ENCODE measurements at places on chromosomes 2 and 18. TPM values are rescaled to one million over a fixed set of nuclear protein-coding genes. Genes with fewer than 3 reads are reported as not detected.
A peak's percentile ranks its signal among the peaks of the same experiment; 100 is the strongest.

- H3K36me3 ChIP-seq, result no peaks in the 10 kb centered on the region
- H3K4me3 ChIP-seq, result no peak overlapping the region
- H3K4me1 ChIP-seq, result no peaks in the 10 kb centered on the region
- DNase-seq, result no peak
- H3K27me3 ChIP-seq, result no peaks in the 10 kb centered on the region
- no peak overlapping the region for H3K27ac ChIP-seq
Observed at GRCh38 chr2:128768041-128768440, 449.4 kb upstream of the HS6ST1 start.

DNA sequence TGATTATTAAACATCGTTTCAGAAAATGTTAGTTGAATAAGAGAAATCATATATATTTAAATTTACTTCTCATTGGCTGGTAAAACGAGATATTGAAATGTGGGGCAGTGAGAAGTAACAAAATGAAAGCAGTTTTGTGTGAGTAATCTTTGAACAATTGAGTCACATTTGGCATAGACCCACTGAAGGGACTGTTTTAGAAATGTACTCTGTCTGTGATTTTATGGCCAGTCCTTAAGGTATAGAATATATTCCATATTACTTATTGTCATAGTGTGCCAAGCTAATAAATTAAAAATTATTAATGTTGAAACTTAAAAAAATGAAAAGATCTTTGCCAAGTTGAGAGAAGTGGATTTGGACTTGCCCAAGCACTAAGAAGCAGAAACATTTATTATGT, 222.4 kb upstream of the COL3A1 start:
- no peak overlapping the region for H3K27ac ChIP-seq
- H3K27me3 ChIP-seq, result no peaks in the 10 kb centered on the region
- H3K4me3 ChIP-seq, result no peak overlapping the region
- no peaks in the 10 kb centered on the region for H3K4me1 ChIP-seq
- H3K36me3 ChIP-seq, result no peaks in the 10 kb centered on the region
- no peak for DNase-seq

- H3K36me3 ChIP-seq, result no peaks in the 10 kb centered on the region
- no peak for DNase-seq
- no peak overlapping the region for H3K4me3 ChIP-seq
- no peaks in the 10 kb centered on the region for H3K4me1 ChIP-seq
Observed at GRCh38 chr2:203751685-203752271, 45.3 kb downstream of the CD28 start.

DNA sequence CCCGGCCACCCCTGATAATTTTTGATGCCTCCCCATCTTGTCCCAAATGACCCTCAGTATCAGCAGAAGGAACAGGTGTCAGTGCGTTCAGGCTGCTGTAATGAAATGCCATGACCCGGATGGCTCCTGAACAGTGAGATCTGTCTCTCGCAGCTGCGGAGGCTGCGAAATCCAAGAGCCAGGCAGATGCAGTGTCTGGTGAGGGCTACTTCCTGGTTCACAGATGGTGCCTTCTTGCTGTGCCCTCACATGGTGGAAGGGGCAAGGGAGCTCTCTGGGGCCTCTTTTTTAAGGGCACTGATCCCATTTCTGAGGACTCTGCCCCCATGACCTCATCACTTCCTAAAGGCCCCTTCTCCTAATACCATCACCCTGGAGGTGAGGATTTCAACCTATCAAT, 152.2 kb downstream of the TWIST2 start:
- no peak overlapping the region for H3K4me3 ChIP-seq
- H3K36me3 ChIP-seq, result no peaks in the 10 kb centered on the region
- no peak overlapping the region for H3K27ac ChIP-seq
- no peak for DNase-seq

GRCh38 chr2:118580651-118581050, 266.8 kb downstream of the EN1 start:
- no peak overlapping the region for H3K4me3 ChIP-seq
- no peak for DNase-seq
- no peaks in the 10 kb centered on the region for H3K4me1 ChIP-seq
- no peaks in the 10 kb centered on the region for H3K36me3 ChIP-seq
- no peaks in the 10 kb centered on the region for H3K27me3 ChIP-seq
- H3K27ac ChIP-seq, result no peak overlapping the region

DNA sequence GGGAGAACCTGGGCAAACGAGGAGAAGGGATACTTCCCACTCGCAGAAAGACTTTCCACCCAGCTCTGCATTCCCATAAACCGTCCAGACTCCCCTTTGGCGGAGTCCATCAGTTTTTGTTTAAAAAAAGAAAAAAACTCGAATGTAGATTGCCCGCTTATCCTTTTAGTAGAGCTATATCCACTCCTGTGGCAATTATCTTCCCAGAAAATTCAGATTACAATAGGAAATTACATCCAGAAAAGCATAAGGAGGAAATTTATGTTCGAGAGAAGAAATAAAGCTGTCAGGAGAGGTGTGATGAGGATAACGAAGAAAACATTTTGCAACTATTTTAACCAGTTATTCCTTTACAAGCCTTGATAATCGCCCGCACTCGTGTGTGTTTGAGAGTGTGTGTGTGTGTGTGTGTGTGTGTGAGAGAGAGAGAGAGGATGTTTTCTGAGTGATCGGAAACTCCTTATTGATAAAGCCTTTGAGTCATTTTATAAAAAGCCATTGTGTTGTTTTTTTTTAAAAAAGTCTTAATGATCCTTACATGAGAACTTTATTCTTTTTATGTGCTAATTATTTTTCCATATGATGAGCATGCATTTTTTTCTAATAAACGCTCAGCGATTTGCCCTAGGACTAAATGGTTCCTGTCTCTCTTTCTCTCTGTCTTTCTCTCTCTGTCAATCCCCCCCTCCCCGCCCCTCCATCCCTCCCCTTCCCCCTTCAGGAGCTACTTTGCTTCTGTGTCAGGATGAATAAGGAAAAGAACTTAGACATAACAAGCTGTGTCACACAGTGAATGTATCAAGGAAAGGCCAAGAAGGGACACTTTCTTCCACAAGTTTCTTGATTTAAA, 1.1 kb upstream of the PPP3R1 start:
- DNase-seq, result no peak
- no peaks in the 10 kb centered on the region for H3K27me3 ChIP-seq
- peaks cover 8% of the 10 kb centered on the region for H3K4me1 ChIP-seq
- H3K4me3 ChIP-seq, result peak overlapping the region; percentile 64

GRCh38 chr2:96485350-96485749, 19.8 kb downstream of the NEURL3 start:
- no peak for DNase-seq
- no peaks in the 10 kb centered on the region for H3K36me3 ChIP-seq
- peak overlapping the region; percentile 76 for H3K27ac ChIP-seq

- no peaks in the 10 kb centered on the region for H3K27me3 ChIP-seq
- H3K4me3 ChIP-seq, result no peak overlapping the region
- no peak overlapping the region for H3K27ac ChIP-seq
- no peaks in the 10 kb centered on the region for H3K36me3 ChIP-seq
Observed at GRCh38 chr2:188952901-188953300, 21.3 kb upstream of the COL3A1 start.

- no peak for DNase-seq
- H3K4me1 ChIP-seq, result no peaks in the 10 kb centered on the region
- H3K4me3 ChIP-seq, result no peak overlapping the region
- no peak overlapping the region for H3K27ac ChIP-seq
- H3K27me3 ChIP-seq, result no peaks in the 10 kb centered on the region
Observed at GRCh38 chr18:53411511-53411910, 813.0 kb downstream of the MBD2 start.

KCNS3 gene
- not detected for total RNA-seq

ALLC gene
- total RNA-seq, result not detected

PID1 gene
- total RNA-seq, result 0.56 TPM

MYO5B gene
- total RNA-seq, result 0.33 TPM
